PC-3 (cell line): ENCODE measurements at places on chromosomes 12 and 14. TPM values are rescaled to one million over a fixed set of nuclear protein-coding genes. Genes with fewer than 3 reads are reported as not detected.

- no peak for DNase-seq
Observed at GRCh38 chr12:108211157-108211556, 82.1 kb downstream of the WSCD2 start.

GRCh38 chr12:88218293-88218692, 76.2 kb downstream of the TMTC3 start:
- DNase-seq = no peak

DNA sequence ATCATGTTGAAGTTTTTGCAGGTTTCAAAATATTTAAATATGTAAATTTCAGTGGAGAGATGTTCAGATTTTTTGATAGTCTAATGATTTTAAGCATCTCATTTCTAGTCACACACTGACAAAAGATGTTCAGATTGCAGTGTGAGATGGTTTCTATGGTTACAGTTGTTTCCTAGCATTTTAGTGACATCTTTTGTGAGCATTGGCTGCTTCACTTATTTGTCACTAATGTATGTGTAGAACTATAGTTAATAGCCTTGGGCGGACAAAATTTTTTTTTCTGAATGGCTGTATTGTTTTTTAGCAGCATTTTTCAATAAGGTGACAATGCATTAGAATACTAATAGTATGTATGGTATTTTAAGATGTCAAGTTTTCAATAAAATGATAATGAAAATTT, 315.6 kb upstream of the PRKD1 start:
- DNase-seq = peak; percentile 50

The AKAP3 gene
- total RNA-seq = 1.1 and 1.9 TPM in 2 replicates

DNA sequence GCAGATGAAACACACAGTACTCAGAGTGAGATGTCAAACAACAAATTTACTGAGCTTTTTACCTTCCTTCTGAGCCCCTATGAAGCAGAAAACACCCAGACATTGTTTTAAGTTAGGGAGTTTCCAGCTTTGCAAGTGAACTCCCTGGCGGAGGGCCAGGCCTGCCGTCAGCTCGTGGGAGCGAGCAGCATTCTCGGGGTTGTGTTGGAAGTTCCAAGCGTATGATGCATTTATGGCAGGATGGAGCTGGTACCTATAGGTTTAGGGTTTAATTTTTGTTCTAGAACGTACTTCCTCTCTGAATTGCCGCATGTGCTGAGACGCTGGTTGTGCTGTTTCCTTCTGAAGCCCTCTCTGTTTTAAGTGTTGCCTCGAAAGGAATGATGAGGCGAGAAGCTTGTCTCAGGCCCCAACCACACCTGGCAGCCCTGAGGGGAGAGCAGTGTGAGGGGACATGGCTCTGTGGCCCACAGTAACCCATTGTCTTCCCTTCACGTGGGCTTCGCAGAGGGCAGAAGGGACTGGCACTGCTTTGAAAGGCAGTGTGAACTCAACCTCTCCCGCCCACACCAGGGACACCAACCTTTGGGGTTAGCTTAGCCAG, 76.6 kb downstream of the SSPN start:
- DNase-seq = peak; percentile 68
